ENCODE measurements at places on chromosomes 7 and 10.

GRCh38 chr10:5268743-5269142, 72.1 kb downstream of the AKR1C4 start:
- DNase-seq = no peak

DNA sequence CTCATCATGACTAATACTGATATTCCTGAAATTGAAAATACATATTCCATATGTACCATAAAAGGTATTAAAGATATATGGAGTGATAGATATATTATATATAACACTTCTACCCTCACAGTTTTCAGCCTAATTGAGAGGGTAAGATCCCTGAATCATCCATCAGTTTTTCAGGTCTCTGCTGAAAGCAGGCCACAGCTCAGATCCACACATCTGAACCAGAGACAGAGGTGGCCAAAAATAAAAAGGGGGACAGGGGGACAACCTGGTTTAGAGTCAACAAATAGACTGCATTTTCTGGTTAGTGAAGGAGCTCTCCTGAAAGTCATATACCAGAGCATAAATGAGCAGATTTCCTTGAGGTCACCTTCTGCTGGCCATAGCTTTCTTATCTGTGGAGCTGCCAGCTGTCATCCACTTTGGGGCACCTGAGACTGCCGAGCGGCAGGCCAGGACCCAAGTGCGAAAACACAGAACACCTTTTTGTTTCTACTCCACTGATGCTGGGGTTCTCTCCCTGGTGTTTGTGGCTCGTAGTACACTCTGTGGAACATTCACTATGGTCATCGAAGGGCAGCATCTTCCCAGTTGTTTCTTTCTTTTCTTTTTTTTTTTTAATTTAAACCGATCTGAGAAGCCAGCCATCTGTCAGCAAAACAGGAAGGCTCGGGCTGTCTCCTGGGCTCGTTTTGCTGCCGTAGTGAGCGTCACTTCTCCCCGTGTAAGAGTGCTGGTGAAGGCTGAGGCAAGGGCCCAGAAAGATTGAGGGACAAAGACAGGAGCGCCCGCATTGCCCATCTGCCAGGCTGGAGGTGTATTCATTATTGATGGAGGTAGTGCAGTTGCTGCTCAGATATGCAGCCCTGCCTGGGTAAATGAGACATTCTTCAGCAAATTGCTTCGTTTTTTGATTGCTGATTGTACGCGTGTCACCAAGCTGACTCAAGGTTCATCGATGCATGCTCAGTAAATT, 13.5 kb downstream of the IKZF1 start:
- no peak for DNase-seq

- no peak for DNase-seq
Observed at GRCh38 chr10:129030603-129030895, 436.5 kb upstream of the MGMT start.

GRCh38 chr7:84022684-84023308, 171.8 kb downstream of the SEMA3A start:
- DNase-seq = no peak

GRCh38 chr10:75487087-75487754, 55.8 kb downstream of the LRMDA start:
- DNase-seq = peak; percentile 71

GRCh38 chr7:147081117-147081516, 964.5 kb downstream of the CNTNAP2 start:
- no peak for DNase-seq

DNA sequence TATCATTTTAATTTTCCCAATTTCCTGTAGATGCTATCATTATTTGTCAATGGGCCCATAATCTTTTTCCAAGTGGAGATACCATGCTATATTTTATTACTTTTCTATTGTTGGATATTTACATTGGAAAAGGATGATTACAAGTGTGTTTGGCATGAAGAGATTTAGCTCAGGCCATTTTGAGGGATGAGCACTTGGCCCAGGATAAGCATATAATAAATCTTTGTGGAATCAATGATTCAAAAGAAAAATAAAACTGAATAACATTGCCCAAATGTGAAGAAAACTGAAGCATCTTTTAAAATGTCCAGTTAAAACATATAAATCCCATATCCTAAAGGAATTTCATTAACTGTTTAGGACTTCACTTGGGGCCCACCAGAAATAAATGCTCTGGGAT, 260.9 kb upstream of the BMPER start:
- DNase-seq = no peak
